ENCODE measurements at places on chromosomes 4 and X.

GRCh38 chr4:53688186-53688790, 97.0 kb upstream of the LNX1 start:
- DNase-seq, result no peak

GRCh38 chrX:99901091-99901490, 509.0 kb downstream of the PCDH19 start:
- DNase-seq, result no peak

DNA sequence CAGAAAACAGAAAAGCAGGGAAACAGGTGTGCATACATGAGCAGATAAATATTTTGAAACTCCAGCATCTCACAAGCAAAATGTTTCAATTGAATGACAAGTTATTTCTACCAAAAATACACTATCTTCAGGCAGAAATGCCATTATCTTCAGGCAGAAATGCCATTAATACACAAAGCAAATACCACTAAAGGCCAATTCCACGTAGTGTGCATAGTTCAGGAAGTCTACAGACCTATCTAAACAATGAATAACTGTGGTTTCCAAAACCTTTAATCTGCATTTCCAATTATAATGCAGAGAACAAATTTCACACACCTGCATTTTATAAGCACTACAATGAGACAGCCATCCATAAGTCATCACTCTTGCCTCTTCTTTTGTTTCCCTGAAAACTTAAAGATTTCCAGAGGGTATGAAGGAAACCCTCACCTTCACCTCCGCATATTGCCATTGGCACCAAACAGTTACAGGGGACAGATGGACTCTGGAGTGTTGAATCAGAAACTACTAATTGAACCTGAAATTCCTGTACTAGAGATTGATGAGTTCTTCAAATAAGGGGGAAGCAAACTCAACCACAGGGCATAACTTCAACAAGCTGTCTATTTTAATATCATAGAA, 179.0 kb downstream of the PDGFC start:
- no peak for DNase-seq

DNA sequence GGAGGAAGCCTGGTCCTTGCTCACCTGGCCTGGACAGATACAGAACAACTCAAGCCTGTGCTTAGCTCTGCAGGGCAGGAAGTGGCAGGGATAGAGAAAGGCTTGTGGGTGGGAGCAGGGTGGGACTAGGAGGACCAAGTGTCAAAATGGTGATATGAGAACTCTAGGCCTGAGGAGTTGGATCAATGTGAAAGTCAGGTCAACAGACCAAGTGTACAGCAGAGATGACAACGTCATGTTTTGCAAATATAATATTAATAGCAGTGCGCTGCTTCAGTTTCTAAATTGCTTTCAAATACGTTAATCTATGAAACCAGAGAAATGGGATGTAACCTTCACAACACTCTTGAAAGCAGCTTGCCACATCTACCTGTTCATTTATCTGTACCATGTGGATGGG, 114.2 kb upstream of the MAP3K15 start:
- DNase-seq, result no peak
